Neural progenitor cell (in vitro differentiated cells): ENCODE measurements at places on chromosomes 1 and 21. TPM values are rescaled to one million over a fixed set of nuclear protein-coding genes. Genes with fewer than 3 reads are reported as not detected.

DNAJC28 gene
- total RNA-seq, result 3.8 and 4.7 TPM in 2 replicates

C1orf94 gene
- 0.19 and 0.37 TPM in 2 replicates for total RNA-seq

LAMC2 gene
- total RNA-seq, result 0.36 and 0.46 TPM in 2 replicates

LCE6A gene
- not detected in 2 replicates for total RNA-seq

DNA sequence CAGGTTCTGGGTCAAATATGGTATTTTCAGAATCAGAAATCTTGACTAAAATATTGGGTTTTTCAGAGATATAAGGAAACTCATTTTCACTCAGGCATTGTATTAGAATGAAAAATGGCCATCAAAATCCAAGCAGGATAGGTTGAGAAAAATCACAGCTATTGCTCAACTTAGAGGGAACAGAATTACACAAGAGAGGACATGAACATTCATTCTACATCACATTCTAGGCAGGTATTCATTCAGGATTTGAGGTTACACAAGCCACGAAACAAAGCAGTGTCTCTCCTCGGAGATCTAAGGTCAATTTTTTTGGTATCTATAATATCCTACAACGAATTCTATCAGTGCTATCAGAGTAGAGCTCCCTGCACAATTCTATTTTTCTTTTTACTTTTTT is 163.6 kb upstream of the HP1BP3 start:
- DNase-seq, result no peak

GRCh38 chr1:226625832-226626576 is 77.4 kb downstream of the STUM start:
- DNase-seq, result no peak

- no peak for DNase-seq
These were observed 1546.2 kb downstream of the BRINP3 start for GRCh38 chr1:188931506-188931905.

- no peak for DNase-seq
These were observed 115.3 kb downstream of the KIF26B start for GRCh38 chr1:245270063-245270462.

- peak; percentile 81 for DNase-seq
These were observed 74.0 kb upstream of the GPR88 start for GRCh38 chr1:100463791-100464424.
